ENCODE measurements at places on chromosomes 6 and 20.

- no peak for DNase-seq
These were observed 40.9 kb downstream of the GHRH start for GRCh38 chr20:37220731-37221130.

GRCh38 chr6:2434116-2434515 lies 188.7 kb upstream of the GMDS start:
- no peak for DNase-seq

- no peak for DNase-seq
These were observed 11.9 kb upstream of the LATS1 start for GRCh38 chr6:149729824-149730223.

GRCh38 chr6:25913741-25914140 lies 16.8 kb downstream of the SLC17A2 start:
- DNase-seq = no peak

DNA sequence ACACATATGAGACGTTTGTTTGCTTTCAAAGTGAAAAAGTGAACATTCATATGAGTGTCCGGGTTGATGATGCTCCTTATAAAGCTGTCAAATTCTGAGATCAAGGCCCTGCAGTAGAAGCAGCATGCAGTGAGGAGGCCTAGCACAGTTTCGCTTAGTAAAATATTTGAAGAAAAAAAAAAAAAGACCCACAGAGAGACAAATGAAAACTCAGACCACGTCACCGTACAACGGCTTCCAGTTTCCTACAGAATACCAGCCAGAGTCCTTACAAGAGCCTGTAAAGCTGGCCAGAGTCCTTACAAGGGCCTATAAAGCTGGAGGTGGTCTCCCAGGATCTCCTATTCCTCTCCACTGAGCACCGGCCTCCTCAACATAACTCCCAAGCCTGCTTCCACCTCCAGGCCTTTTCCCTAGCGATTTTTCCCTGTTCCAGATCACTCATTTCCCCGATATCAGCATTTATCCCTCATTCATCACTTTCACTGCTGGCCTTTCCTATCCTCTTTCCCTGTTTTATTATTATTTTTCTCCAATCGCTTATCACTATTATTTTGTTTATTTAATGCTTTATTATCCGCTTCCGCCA lies 1.5 kb upstream of the HMGN4 start:
- peak; percentile 23 for DNase-seq

DNA sequence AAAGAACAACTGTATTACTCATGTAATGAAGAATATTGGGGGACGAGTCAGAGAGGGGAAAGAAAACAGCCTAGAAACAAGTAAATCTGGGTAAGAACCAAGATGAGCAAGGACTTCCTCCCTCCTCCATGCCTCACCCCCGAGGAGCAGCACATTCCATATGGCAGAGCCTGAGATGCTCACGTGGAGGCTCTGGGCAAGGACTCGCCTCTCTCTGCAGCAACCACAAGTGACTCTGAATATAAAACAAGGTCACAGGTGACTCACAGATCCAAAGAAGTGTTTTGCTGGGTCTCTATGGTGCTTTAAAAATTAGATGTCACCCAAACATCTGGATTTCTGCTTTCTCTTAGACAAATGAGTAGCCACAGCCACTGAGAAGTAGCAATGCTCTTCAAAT lies 453.0 kb upstream of the SULF2 start:
- DNase-seq = no peak

- peak; percentile 23 for DNase-seq
These were observed 706 bp upstream of the TUBB2B start for GRCh38 chr6:3228046-3228671.

GRCh38 chr6:160960839-160961238 lies 30.7 kb upstream of the MAP3K4 start:
- no peak for DNase-seq

DNA sequence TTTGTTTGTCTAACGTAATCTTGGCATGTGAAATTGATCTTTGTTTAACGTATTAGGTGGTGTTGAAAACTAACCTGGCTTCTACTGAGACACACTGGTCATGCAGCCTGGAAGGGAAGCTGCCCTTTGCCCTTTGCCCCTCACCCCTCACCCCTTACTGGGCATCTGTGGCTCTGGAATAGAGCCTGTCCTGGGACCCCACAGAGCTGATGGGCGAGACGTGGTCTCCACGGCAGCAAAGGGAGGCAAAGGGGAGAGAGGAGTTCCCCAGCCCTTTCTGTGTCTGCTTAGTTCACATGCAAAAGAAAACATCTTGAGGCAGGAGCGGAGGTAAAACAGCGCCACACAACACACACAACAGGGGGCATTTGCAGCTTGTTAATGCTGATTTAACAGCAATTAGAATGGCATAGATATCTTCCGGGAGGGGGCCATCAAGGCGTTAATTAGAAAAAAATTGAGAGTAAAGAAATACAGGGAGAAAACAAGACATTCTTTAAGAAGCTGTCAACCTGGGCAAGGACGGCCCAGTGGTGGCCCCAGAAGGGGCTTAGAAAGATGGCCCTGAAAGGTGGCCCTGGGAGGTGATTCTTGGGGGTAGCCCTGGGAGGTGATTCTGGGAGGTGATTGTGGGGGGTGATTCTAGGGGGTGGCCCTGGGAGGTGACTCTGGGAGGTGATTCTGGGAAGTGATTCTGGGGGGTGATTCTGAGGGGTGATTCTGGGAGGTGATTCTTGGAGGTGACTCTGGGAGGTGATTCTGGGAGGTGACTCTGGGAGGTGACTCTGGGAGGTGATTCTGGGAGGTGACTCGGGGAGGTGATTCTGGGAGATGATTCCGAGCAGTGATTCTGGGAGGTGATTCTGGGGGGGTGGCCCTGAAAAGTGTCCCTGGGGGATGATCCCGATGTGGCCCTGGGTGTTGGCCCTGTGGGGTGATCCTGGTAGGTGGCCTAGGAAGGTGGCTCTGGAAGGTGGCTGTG lies 44.5 kb upstream of the DACT2 start:
- DNase-seq = no peak

DNA sequence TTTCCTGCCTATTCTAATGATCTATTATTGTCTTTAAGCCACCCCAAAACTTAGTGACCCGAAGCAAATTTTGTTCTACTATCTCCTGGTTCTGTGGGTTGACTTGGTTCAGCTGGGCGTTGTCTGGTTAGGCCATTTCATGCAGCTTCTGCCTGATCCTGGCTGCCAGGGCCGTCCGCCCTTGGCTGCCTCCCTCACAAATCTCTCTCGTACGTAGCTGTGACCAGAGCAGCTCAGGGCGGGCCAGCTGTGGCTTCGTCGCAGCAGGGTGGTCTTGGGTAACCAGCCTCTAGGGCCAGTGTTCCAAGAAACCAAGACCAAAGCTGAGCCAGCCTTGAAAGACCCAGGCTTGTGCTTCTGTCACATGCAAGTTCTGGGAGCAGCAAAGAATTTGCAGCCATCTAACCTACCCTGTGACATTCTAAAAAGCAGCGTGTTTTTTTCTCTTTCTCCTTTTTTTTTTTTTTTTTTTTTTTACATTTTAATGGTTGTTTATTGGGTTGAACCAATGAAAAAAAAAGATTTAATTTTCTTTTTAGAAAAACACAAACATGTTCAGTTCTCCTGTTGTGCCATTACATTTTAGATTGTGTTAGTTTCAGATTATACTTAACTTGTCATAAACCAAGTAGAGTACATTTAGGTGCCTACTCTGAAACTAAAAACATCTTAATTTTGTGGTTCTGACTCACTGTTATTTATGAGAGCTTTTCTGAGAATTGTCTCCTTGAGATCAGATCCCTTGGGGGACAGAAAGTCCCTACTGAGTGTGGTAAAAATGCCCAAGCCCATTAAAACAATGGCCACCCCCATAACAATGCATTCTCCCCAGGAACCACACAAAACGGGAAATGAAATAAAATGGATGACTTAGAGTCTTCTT lies 83.9 kb downstream of the ZDHHC14 start:
- no peak for DNase-seq

GRCh38 chr6:158649289-158650143 lies at the start of gene SYTL3:
Gene SYTL3 (plus strand): TSS chr6:158650054. CDS start chr6:158663269, 13,215 bp downstream.
- peak; percentile 73 for DNase-seq

DNA sequence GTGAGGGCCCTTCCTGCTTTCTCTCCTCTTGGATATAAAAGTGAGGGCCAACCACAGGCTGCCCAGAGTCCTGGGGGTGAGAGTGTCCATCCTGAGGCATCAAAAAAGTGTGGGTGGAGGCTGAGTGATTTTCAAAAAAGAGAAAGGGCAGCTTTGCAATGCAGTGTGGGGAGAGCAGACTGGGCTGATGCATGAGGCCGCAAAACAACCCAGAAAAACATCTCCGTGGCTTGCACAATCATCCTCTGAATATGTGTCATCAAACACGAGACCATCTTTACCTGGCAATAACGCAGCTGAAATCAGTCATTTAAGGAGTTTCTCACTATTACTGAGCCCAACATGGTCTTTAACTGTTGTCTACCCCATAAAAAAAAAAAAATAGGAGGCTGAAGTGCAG lies 191.2 kb upstream of the SOX4 start:
- no peak for DNase-seq

- peak; percentile 33 for DNase-seq
These were observed 843 bp downstream of the FBXO9 start for GRCh38 chr6:53066077-53066417.

DNA sequence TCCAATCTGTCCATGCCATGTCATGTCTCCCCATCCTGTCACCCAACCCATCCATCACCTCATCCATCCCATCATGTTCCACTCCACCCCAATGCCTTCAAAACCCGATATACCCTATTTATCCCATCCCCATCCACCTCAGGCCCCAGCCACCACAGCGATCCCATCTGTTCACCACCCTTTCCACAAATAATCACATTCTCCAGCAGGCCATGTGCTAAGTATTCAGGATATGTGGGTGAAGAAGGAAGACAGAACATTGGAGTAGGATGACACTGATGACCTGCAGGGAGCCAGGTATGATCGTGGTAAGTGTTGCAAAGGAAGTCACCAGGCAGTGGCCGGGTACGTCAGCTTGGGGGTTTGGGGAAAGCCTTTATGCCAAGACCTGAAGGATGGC lies 48.8 kb downstream of the NPEPL1 start:
- no peak for DNase-seq

DNA sequence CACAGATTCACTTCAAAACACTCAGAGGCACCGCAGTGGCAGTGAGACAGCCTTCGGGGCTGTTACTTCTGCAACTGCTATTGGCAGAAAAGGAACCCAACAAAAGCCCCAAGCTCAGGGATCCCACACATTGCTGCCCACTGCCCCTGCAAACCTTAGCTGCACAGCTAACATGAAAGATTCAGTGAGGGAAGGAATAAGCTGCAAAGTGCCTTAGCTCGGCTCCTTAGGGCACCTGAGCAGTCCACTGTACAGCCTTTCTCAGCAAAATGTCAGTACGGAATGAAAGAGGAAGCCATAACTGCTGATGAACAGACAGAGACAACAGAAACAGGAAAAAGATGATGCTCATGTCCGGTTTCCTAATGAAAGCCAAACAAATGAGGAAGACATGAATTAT lies 179.7 kb upstream of the SHLD1 start:
- DNase-seq = no peak

- no peak for DNase-seq
These were observed 12.2 kb downstream of the TNFAIP3 start for GRCh38 chr6:137879299-137879698.

GRCh38 chr20:39124064-39124463 lies 161.9 kb downstream of the DHX35 start:
- no peak for DNase-seq

GRCh38 chr6:41239467-41240159 lies 11.5 kb downstream of the TREML4 start:
- DNase-seq = no peak

DNA sequence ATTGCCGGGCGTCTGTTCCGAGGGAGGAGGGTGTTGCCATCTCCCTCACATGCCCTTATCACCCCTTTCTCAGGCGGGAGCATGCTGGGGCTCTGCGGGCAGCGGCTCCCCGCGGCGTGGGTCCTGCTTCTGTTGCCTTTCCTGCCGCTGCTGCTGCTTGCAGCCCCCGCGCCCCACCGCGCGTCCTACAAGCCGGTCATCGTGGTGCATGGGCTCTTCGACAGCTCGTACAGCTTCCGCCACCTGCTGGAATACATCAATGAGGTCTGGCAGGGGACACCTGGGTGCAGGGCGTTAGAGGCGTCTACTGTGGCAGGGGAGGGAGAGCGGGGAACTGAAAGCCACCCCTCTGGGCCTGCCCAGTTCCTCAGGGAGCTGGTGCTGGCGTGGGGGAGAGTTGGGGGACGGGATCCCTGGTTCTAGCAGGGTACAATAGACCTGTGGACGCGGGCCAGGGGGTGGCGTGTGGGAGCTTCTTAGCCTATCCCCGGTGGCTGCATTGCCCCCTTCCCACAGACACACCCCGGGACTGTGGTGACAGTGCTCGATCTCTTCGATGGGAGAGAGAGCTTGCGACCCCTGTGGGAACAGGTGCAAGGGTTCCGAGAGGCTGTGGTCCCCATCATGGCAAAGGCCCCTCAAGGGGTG lies 697 bp downstream of the PPT2 start:
- peak; percentile 57 for DNase-seq

DNA sequence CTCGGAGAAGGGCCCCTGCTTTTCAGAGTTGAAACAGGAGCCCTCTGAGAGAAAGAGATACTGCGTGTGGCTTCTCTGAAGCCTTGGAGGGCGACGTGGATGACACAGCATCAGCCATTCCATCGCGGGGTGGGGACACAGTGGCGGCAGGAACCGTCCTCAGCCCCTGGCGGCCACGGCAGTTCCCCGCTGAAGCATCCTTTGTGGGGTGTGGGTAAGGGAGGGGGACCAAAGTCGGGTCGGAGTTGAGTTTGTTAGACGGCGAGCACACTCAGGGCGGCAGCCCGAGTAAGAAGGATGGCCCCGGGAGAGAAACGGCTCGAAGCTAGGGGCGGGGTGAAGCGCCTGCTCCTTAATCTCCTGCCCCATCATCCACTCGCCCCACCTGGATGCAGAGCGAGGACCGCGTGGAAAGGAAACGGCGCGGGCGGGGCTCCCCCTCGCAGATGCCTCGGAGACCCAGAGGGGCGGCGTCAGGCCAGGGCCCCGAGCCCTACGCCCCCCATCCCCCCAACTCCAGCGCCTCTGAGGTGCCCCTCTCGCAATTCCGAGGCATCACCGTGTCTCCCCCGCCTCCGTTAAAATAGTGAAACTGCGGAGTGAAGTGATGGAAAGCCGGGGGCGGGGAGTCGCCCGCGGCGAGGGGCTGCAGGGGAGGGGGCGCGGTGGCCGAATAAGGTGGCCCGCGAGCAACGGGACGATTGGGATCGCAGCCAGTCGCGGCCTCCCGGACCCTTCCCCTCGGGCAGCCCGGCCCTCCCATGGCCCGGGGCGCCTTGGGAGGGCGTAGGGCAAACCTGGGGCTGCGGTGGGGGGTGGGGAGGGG lies 796 bp upstream of the RREB1 start:
- DNase-seq = peak; percentile 67

- no peak for DNase-seq
These were observed 2.1 kb downstream of the TTK start for GRCh38 chr6:80006541-80006940.

DNA sequence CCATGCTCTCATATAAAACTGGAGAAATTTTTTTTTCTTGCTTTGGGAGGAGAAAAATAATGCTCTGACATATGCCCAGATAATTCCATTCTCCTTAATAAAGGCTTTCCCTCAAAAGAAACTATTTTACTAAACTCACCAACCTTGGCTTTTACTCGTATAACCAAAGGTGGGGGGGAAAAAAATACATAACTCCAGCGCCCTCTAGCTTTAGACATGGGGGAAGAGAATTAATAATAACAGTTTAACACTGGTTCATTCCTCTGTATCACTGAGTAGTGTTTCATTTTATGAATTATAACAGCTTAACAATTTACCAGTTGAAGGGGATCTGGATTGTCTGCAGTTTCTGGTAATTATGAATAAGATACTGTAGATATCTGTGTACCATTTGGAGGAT lies 1226.1 kb downstream of the GRIK2 start:
- DNase-seq = no peak

Measured in stimulated activated CD4-positive, alpha-beta T cell treated with anti-CD3 and anti-CD28 coated beads, Interleukin-4, amount 100 ng/mL, for 1 hour (primary cell).